NCI-H1105 treated with DMSO at 0.1 percent for 48 hours (cell line): ENCODE measurements at places on chromosomes 2 and 18.
A peak's percentile ranks its signal among the peaks of the same experiment; 100 is the strongest.

DNA sequence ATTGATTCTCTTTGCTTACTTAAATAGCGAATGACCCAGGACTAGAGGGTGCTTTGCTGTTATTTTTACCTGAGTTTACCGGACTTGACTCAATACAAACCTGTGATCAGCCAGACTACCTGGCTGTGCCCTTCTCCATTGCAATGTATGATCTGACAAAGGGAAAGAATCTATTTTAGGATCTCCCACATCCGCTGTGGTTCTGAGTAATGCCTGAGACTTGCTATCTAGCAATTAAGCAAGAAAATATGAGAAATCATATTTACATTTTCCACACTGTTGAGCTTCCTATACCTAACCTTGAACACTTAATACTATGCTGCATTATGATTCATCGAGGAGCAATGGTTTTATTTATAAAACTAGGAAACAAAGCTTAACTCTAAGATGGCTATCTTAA, 215.2 kb downstream of the RAD51AP2 start:
- DNase-seq, result no peak

GRCh38 chr2:172834881-172835280, 99.2 kb downstream of the RAPGEF4 start:
- DNase-seq, result peak; percentile 33

- no peak for DNase-seq
Measured at GRCh38 chr2:55958756-55959155, 35.2 kb upstream of the EFEMP1 start.

- DNase-seq, result peak; percentile 66
Measured at GRCh38 chr2:71100195-71100964, 29.6 kb downstream of the MCEE start.

GRCh38 chr2:21890716-21891115, 766.9 kb downstream of the TDRD15 start:
- no peak for DNase-seq

DNA sequence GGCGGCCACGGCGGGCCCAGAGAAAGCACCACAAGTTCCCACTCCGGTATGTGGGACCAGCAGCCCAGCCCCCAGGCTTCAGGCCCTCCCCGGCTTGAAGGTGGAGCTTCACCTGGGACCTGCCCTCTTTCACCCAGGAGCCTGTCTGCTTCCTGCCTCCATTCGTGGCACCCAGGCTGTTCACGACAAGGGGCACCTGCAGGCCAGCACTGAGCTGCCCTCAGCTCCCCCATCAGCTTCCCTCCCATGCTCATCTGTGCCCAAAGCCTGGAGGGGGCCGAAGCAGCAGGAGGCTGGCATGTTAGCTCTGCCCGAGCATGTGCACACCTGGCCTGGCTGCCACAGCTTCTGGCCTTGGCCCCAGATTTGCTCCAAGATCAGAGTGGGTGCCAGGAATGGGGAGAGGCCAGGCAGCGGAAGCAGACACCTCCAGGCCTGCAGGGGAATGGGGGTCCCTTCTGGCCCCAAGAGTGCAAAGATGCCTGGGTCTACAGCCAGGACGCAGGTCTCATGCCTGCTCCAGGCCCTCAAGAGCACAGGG, 312.4 kb upstream of the SYT4 start:
- no peak for DNase-seq

DNA sequence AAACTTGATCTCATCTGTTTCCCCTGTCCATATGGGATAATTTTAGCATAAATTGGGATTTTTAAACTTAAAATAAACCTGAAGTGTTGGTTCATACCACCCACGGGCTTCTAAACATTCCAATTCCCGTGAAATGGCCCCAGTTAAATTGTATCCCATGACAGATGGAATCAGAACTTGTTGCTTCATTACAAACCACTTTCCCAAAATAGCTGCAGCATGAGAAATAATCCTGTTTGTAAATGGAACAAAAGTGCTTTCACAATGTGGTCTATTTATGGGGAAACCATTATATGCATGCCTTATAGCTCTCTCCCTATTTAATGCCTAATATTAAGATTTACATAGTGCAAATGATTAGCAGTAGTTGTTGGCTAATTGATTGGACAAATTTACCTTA, 15.9 kb downstream of the SCG2 start:
- DNase-seq, result peak; percentile 54

DNA sequence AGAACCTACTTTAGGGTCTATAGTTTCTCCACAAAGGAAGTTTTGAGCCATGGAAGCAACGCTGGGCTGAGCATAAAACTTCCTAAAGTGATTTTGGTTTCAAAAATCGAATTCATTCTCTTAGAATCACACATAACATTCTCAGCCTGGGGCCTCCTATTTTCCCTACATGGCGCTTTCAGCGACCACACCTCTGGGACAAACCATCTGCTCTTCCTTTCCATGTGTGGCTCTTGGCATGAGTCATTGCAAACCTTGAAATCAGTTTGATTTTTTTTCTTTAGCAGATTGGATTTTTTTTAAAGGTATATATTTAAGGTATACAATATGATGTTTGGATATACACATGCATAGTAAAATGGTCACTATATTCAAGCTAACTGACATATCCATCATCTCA, 72.5 kb upstream of the APCDD1 start:
- DNase-seq, result no peak

- no peak for DNase-seq
Measured at GRCh38 chr2:115413791-115414190, 971.4 kb downstream of the DPP10 start.

GRCh38 chr18:74539289-74539688, 5.0 kb downstream of the CNDP1 start:
- DNase-seq, result no peak
